Tibial nerve (tissue), 4 donors: ENCODE measurements at places on chromosomes 3 and 15. TPM values are rescaled to one million over a fixed set of nuclear protein-coding genes. Genes with fewer than 3 reads are reported as not detected.

- DNase-seq, result no peak
- H3K27me3 ChIP-seq, result peaks cover 7% of the 10 kb centered on the region
- H3K36me3 ChIP-seq, result no peaks in the 10 kb centered on the region
- H3K4me1 ChIP-seq, result peaks cover 60% of the 10 kb centered on the region
- H3K4me3 ChIP-seq, result peak within 1 kb of the TSS; percentile 46
Observed at GRCh38 chr3:138946663-138947494, at the start of the genes FOXL2 and FOXL2NB. FOXL2 (minus strand) TSS chr3:138947137; CDS start chr3:138946722, 415 bp downstream. FOXL2NB (plus strand) TSS chr3:138947217; CDS start chr3:138947365, 148 bp downstream.

- no peak overlapping the region for H3K27ac ChIP-seq
- no peak for DNase-seq
- no peaks in the 10 kb centered on the region for H3K27me3 ChIP-seq
- no peaks in the 10 kb centered on the region for H3K4me1 ChIP-seq
Observed at GRCh38 chr15:40310001-40310959, 2.5 kb upstream of the PLCB2 start.

- DNase-seq, result no peak
- no peaks in the 10 kb centered on the region for H3K36me3 ChIP-seq
- no peak overlapping the region for H3K27ac ChIP-seq
- no peaks in the 10 kb centered on the region for H3K27me3 ChIP-seq
- no peak overlapping the region for H3K4me3 ChIP-seq
Observed at GRCh38 chr3:67384760-67385397, 269.5 kb downstream of the SUCLG2 start.

DNA sequence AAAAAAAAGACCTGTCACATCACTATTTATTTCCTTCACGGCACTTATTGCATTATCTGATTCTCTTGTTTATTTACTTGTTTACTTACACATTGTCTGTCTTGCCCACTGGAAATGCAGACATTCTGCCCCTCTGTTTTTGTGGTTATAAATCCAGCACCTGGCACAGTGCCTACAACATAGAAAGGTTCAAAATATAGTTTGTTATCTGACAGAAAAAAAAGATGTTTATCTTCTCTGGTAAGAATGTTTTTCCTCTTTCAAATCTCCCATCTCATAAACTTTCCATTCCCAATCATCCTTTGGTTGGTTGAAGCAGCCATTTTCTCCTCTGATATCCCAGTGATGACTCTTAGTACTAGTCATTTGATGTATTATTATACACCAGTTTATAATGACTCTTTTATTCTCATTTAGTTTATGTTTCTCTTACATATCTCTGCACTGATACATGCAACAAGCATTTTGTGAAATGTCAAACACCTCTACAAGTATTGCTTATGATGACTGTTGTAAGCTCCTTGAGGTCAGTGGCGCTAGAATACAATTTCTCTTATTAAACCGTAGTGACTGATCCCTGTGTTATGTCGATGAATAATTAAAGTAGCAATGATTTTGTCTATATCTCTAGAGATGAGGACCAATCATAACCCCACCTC is 398.4 kb upstream of the TBL1XR1 start:
- no peak for DNase-seq
- H3K36me3 ChIP-seq, result no peaks in the 10 kb centered on the region
- H3K27me3 ChIP-seq, result no peaks in the 10 kb centered on the region
- no peak overlapping the region for H3K4me3 ChIP-seq

The BCHE gene
- 1.3 TPM for total RNA-seq
